ENCODE measurements at places on chromosomes 12 and 14. TPM values are rescaled to one million over a fixed set of nuclear protein-coding genes. Genes with fewer than 3 reads are reported as not detected.
A peak's percentile ranks its signal among the peaks of the same experiment; 100 is the strongest.

GRCh38 chr14:65169351-65169750, 67.0 kb upstream of the MAX start:
- no peaks in the 10 kb centered on the region for H3K36me3 ChIP-seq
- no peak overlapping the region for H3K4me3 ChIP-seq
- H3K27ac ChIP-seq, result no peak overlapping the region
- no peak for DNase-seq

- no peaks in the 10 kb centered on the region for H3K36me3 ChIP-seq
- H3K27me3 ChIP-seq, result no peaks in the 10 kb centered on the region
- H3K27ac ChIP-seq, result no peak overlapping the region
- H3K4me1 ChIP-seq, result peaks cover 15% of the 10 kb centered on the region
- DNase-seq, result no peak
These were observed 133.8 kb upstream of the CPM start for GRCh38 chr12:69066492-69067373.

DNA sequence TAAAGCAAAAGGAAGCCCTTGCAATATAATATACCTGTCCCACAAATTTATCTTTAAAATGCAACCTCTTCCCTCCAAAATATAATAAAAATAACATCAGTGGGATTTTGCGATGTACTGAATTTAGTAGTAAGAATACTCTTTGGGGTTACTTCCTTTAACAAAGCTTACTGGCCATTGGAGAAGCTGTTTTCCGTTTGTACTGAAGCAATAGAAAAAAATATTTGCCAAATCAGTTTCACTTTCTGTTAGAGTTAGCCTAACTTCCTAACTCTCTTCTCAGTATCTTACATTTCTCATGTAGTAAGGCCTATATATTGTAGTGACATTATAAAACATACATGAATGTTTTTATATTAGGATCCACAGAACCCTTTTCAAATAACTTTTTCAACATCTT, 3.7 kb downstream of the MAX start:
- H3K4me3 ChIP-seq, result no peak overlapping the region
- peaks cover 2% of the 10 kb centered on the region for H3K36me3 ChIP-seq
- DNase-seq, result no peak
- no peaks in the 10 kb centered on the region for H3K27me3 ChIP-seq
- peaks cover 8% of the 10 kb centered on the region for H3K4me1 ChIP-seq
- H3K27ac ChIP-seq, result no peak overlapping the region

Gene DYRK4
- total RNA-seq, result 27.6 TPM

DNA sequence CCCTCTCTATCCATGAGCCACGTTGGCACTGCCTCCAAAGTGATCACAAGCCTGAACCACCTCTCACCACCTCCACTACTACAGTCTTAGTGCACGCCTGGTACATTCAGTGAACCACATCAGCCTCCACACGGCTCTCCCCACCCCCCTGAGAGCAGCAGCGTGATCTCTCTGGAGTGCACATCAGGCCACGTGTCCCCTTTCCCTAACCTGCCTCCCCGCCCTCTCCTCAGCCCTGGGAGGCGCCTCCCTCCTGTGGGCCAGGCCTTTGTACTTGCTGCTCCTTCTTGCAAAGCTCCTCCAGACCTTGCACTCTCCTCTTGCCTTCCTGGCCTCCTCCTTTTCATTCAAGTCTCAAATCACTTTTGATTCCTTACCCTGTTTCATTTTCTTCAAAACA, 49.8 kb downstream of the SLC6A12 start:
- H3K27ac ChIP-seq, result no peak overlapping the region
- no peaks in the 10 kb centered on the region for H3K36me3 ChIP-seq
- H3K4me3 ChIP-seq, result no peak overlapping the region
- H3K27me3 ChIP-seq, result peaks cover 67% of the 10 kb centered on the region

Gene PLEK2
- 0.67 TPM for total RNA-seq

Gene AMDHD1
- total RNA-seq, result 0.41 TPM

Gene GLT8D2
- 0.80 TPM for total RNA-seq

DNA sequence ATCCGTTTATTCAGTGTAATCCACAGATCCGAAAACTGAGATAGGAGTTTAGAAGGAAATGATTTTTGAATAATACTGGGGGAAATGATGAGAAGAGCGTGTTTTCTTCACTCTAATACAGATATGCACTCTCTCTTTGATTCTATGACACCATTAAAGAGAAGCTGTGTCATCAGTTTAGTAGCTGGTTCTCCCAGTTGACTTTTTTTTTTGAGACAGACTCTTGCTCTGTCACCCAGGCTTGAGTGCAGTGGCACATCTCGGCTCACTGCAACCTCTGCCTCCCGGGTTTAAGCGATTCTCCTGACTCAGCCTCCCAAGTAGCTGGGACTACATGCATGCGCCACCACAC, 48.4 kb upstream of the EML1 start:
- no peak for DNase-seq
- no peaks in the 10 kb centered on the region for H3K4me1 ChIP-seq
- no peak overlapping the region for H3K4me3 ChIP-seq
- H3K27me3 ChIP-seq, result peaks cover 57% of the 10 kb centered on the region

DNA sequence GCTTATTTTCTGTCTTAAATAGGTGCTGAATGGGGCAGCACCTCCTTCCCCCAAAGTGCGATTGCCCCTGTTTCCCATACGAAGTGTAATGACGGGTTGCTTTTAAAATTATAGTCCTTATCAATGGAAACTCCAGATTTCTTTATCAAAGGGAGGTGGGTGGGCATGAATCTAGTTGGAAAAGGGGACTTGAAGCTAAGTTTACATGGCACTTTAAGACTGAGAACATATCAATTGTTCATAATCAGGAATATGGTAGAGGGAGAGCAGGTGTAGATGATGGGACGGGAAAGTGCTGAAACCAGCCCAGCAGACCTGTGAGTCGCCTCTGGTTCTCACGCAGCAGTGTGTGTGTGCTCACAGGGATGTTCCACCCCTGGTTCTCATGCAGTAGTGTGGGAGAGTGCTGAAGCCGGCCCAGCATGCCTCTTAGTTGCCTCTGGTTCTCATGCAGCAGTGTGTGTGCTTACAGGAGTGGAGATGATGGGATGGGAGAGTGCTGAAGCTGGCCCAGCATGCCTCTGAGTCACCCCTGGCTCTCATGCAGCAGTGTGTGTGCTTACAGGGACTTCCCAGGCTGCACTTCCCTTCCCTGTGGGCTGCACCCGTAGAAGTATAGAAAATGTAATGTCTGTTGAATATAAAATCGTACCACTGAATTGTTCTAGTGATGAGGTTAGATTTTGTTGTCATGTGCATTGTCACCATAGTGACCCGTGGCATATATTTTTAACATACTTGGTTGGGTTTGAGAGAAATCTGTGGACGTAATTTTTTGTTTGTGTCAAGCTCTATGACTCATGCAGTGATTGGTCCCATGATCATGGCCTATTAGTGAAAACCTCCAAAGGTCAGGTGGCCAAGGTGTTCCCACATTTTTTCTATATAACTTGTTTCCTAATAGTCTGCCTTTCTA, 51.6 kb downstream of the GPATCH2L start:
- no peak overlapping the region for H3K4me3 ChIP-seq
- H3K27me3 ChIP-seq, result no peaks in the 10 kb centered on the region
- H3K27ac ChIP-seq, result no peak overlapping the region

GRCh38 chr12:52827499-52828090, 6.5 kb downstream of the KRT79 start:
- peaks cover 7% of the 10 kb centered on the region for H3K4me1 ChIP-seq
- no peak overlapping the region for H3K27ac ChIP-seq
- peaks cover 12% of the 10 kb centered on the region for H3K27me3 ChIP-seq
- DNase-seq, result no peak
- no peak overlapping the region for H3K4me3 ChIP-seq

Gene SRRM4
- 2.4 TPM for total RNA-seq

GRCh38 chr12:128989287-128989686, 136.0 kb downstream of the GLT1D1 start:
- peaks cover 10% of the 10 kb centered on the region for H3K27me3 ChIP-seq
- DNase-seq, result no peak
- no peak overlapping the region for H3K27ac ChIP-seq
- H3K4me1 ChIP-seq, result no peaks in the 10 kb centered on the region
- H3K36me3 ChIP-seq, result no peaks in the 10 kb centered on the region

- H3K36me3 ChIP-seq, result no peaks in the 10 kb centered on the region
- H3K4me1 ChIP-seq, result no peaks in the 10 kb centered on the region
- no peak overlapping the region for H3K27ac ChIP-seq
- peaks cover 20% of the 10 kb centered on the region for H3K27me3 ChIP-seq
- no peak for DNase-seq
These were observed 250.6 kb downstream of the KSR2 start for GRCh38 chr12:117718141-117718540.

- H3K27me3 ChIP-seq, result no peaks in the 10 kb centered on the region
- DNase-seq, result no peak
- peaks cover 37% of the 10 kb centered on the region for H3K4me1 ChIP-seq
- no peak overlapping the region for H3K27ac ChIP-seq
- no peak overlapping the region for H3K4me3 ChIP-seq
These were observed 35.5 kb downstream of the CPSF6 start for GRCh38 chr12:69274861-69275260.

DNA sequence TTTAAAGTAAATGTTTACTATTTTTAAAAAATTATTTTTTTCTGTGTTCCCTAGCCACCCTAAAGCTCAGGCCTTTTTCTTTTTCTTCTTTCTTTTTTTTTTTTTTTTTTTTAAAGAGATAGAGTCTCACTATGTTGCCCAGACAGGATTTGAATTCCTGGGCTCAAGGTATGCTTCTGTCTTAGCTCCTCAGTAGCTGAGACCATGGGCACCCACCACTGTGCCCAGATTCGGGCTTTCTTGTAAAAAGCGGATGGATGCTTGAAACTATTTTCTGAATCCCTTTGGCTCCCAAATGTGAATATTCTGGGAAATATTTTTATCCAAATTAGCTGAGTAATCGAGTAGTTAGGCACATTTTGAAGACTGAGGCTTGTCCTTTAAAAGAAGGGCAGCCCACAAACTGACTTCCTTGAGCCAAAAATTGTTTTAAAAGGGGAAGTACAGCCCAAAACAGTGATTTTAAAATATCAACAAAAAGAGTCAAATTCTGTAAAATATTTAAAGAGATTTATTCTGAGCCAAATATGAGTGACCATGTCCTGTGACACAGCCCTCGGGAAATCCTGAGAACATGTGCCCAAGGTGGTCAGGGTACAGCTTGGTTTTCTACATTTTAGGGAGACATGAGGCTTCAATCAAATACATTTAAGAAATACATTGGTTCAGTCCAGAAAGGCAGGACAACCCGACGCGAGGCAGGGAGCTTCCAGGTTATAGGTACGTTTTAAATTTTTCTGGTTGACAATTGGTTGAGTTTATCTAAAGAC, 28.8 kb upstream of the HIGD1C start:
- no peak for DNase-seq
- H3K4me1 ChIP-seq, result peaks cover 41% of the 10 kb centered on the region
- H3K4me3 ChIP-seq, result peak overlapping the region; percentile 45
- H3K27me3 ChIP-seq, result no peaks in the 10 kb centered on the region
- H3K27ac ChIP-seq, result peak overlapping the region; percentile 50

DNA sequence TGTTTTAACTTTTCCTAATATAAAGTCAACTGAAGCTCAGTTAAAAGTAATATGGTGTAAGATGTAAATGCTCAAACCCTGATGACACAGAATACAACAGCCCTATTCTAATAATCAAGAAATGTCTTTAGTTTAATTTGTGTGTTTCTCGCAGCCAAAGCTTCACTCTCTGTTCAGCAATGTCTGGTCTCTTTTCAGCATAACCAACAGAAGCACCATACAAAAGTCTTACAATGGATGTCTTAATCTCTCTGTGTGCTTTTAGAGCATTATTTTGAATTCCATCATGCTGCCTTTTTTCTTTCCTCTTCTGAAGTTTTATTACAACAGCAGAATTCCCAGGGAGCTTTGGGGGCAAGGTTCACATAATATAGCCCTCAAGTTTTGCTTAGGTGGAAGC, 210.2 kb upstream of the NPAS3 start:
- H3K27ac ChIP-seq, result no peak overlapping the region
- no peak overlapping the region for H3K4me3 ChIP-seq
- no peaks in the 10 kb centered on the region for H3K36me3 ChIP-seq
- peaks cover 9% of the 10 kb centered on the region for H3K27me3 ChIP-seq
- DNase-seq, result no peak

DNA sequence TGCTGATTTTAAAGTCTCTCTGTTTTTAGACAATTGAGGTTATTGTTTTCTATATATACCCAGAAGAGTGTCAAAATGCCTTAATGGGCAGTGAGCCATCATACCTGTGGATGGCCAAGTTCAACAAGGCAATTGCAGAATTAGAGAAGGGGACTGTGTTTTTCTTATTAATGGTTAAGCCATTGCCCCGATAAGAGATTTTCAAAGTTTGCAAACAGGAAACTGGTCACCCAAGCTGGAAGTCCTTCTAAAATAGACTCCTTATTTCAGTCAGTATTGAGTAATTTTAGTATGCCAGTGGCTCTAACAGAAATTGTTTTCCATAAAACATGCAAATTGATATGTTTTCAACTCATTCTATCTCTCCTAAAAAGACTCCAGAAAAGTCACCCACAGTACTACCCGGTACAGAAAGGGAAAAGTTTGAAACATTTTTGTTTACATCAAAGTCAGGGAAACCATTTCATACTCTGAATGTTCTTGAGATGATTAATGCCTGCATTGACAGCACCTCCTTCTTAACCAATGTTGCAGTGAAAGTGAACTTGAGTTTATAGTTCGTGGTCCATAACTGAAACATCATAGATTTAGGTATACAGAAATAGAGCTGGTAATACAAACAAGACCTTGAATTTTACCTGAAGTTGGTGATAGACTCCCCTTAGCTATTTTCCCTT, 191.1 kb downstream of the TMX1 start:
- H3K27me3 ChIP-seq, result peaks cover 4% of the 10 kb centered on the region
- no peaks in the 10 kb centered on the region for H3K36me3 ChIP-seq

GRCh38 chr14:63951021-63951420, 98.2 kb downstream of the SYNE2 start:
- H3K36me3 ChIP-seq, result peaks cover 6% of the 10 kb centered on the region
- no peak for DNase-seq
- no peak overlapping the region for H3K27ac ChIP-seq
- H3K27me3 ChIP-seq, result no peaks in the 10 kb centered on the region
- no peaks in the 10 kb centered on the region for H3K4me1 ChIP-seq

Gene FAM222A
- total RNA-seq, result 11.6 TPM

- no peak overlapping the region for H3K4me3 ChIP-seq
- H3K4me1 ChIP-seq, result no peaks in the 10 kb centered on the region
- peaks cover 40% of the 10 kb centered on the region for H3K36me3 ChIP-seq
- DNase-seq, result no peak
These were observed 33.4 kb downstream of the IFT81 start for GRCh38 chr12:110157539-110157938.

DNA sequence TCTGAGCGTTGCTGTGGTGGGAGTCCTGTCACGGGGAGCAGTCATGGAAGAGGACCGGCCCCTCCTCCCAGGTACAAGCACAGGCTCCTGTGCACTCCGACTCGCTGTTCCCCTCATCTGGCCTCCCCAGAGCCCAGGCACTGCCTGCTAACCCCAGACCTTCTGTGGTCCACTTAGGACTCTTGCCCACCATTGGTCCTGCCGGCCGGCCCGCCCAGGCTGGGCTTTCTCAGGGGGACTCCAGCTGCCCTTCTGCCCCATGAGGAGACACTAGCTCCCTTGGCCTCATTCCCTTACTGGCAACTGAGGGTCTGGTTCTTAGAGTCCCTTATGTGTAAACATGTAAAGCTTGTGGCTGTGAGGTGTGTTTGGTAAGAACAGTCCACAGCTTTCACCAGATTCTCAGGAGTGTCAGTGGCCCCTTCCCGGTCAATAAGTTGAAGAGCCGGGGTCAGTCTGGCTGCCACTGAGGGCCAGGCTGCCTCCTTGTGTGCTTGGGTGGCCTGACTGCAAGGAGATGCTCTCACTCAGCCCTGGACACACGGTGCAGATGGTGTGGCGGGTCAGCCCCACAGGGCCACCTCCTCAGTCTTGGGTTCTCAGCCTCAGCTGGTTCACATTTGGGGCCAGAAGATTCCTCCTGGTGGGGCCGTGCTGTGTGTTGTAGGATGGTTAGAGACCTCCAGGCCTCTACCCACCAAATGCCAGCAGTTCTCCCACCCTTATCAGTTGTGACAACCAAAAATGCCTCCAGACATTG, 43.6 kb downstream of the DDX51 start:
- H3K4me3 ChIP-seq, result no peak overlapping the region
- DNase-seq, result no peak
- peaks cover 13% of the 10 kb centered on the region for H3K36me3 ChIP-seq
- no peak overlapping the region for H3K27ac ChIP-seq
